ENCODE measurements at places on chromosomes 5 and 9. TPM values are rescaled to one million over a fixed set of nuclear protein-coding genes. Genes with fewer than 3 reads are reported as not detected.

DNA sequence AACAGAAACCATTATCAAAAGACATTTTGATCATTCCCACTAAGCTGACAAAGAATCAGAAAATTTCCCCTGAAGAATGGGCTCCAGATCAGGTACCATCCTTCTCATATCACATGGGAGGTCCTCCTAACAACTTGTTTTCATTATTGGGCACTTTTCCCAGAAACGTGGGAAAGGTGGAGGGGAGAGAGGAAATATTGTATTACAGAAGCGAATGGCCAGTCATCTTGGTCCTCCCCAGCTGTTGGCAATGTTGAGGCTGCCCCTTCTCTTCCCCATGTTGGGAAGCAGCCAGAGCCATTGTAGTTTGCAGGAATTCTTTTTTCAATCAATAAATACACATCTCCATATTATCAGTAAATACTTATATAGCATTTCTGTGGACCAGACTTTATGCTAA is 126.2 kb upstream of the ZNF608 start:
- DNase-seq = peak; percentile 46

DNA sequence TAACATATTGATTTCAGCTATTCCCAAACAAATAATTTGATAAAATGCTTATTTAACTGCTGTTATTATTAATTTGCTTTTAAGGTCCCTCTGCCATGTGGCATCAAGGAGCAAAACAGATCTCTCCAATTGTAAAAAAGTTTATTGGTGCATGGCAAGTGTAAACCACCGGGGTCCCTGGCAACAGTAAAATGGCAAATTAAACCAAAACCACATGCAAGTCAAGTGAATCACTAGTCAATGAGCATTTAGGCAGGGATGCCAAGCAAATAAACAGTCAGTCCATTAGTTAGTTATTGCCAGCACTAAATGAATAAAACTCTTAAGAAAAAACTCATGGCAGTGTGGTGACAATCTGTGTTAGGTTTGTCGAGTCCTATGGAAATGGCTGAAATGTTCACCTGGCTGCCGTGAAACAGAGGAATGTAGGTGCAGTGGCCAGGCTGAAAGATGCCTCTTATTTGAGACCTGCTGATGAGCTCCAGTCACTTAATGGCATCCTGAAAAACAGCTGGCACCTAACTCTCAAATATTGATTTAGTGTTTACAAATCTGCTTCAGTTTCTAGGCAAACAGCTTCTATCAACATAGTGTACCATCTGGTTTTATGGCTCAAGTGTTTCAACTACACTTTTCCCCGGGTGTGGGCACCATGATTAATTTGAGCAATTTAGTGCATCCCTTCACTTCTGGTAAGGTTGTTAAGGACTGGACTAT is 296.5 kb upstream of the ITGA1 start:
- peak; percentile 45 for DNase-seq

DNA sequence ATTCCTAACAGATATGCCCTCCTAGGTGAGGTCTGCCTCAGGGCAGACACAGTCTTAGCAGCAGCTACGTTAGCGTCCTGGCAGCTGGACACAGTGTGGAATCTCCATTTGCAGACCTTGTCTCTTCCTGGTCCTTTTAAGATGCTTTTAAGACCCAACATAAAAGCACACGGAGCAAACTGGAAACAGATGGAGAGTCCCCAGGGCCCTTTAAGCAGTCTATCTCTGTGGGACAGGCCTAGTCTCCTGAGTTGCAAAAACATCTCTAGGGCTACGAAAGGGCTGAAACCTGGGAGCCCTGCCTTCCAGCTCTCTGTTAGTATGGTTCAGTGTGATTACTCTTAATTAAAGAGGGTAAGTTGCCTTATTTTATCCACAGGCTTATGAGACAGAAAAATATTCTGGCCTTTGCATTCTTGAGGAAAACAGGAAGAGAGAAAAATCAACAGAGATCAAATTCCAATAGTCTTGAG is 66.0 kb upstream of the GNA14 start:
- no peak for DNase-seq

FGFR4 gene
- total RNA-seq = 11.4 TPM

LHX2 gene
- total RNA-seq = 8.5 TPM

DNM1 gene
- 20.0 TPM for total RNA-seq

Measured in H4 (cell line).